ENCODE measurements at places on chromosomes 1 and 21.

- no peak for DNase-seq
Observed at GRCh38 chr1:168428063-168428731, 115.6 kb downstream of the XCL2 start.

- DNase-seq = no peak
Observed at GRCh38 chr1:86389307-86389706, 6.8 kb downstream of the ODF2L start.

DNA sequence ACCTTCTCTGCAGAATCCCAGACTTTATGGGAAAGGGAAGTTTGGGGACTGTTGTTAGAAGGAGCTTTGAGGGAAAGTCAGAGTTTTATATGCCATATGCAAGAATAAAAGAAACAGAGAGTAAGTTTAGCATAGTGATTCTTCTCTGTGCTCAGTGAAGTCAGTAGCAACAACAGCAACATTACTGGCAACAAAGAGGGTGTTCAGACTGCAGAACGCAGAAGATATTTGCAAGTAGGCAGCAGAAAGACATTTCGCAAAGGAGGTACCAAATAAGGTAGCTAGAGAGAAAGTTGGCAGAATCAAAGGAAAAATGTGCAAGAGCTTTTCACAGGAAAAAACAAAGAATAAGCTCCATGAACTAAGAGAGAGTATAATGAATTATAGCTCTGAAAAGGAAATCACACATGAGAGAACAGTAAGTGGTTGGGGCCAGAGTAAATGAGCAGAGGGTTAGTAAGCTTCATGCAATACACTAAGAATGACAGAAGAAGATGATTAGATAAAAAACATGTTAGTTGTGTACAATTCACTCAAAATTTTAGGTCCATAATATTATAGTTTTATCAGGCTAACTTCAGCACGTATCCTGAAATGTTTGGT lies 98.1 kb downstream of the NEGR1 start:
- DNase-seq = no peak

- DNase-seq = no peak
Observed at GRCh38 chr1:3066826-3067225, 2.2 kb upstream of the PRDM16 start.

DNA sequence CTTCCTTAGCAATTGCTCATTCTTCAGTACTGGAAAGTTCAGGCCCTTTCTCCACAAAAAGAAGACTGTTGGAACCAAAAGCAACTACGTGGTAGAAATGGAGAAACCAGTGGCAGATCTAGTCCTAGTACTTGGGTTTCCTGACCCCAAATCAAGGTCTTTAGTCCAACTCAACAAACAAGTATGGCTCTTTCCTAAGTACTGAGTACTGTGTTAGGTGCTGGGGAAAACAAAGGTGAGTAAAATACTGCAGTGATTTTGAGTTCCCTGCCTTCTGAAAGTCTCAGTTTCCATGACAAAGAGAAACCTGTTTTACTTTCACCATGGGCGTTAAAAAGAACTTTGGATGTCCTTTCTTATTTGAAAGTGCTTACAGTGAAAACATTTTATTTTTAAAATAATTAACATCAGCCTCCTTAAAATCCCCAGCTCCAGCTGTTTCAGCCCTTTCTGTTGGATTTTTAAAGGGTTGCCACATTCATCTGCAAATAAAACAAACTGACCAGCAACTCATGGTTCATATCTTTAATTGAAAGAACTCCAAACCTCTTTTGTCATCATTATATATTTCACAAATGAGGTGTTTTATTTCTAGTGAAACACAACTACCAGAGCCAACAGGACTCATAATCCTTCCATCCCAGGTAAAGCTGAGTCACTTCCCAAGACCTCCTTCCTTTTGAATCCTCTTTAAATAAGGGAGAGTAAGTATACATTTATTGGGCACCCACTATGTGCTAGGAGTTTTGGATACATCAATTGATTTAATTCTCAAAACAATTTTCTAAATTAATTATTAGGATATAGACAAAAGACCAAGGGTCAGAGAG lies 35.4 kb downstream of the PLPP3 start:
- no peak for DNase-seq

- no peak for DNase-seq
Observed at GRCh38 chr21:45208627-45208951, 79.1 kb downstream of the POFUT2 start.

DNA sequence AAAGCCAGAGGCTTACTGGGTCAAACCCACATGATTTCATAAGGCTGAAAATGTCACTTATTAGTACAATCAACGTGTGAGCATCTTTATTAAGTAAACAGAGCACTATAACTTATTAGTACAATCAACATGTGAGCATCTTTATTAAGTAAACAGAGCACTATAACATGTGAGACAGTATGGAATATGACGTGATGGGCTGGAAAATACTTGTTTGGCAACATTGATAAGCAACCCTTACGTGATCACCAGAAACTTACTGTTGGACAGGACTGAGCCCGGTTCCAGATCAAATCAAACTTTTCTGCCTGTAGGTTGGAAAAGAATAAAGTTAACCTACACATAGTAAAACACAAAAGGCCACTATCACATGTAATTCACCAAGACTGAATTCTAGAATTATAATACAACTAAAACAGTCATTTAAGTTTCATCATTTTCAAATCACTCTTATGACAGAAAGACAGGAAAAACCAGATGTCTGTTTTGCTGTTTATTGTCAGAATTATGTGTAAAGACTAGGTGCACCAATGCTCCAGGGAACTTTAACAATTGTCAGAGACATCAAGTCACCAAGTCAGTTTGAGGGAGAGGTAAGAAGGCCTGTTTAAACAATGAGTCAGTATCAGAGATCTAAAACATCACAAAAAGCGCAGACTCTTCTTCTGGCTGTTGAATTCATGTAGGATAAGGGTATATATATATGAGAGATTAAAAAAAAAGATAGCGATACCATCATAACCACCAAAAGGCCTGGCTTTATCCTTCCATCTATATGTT lies 15.7 kb downstream of the ATPAF1 start:
- no peak for DNase-seq

DNA sequence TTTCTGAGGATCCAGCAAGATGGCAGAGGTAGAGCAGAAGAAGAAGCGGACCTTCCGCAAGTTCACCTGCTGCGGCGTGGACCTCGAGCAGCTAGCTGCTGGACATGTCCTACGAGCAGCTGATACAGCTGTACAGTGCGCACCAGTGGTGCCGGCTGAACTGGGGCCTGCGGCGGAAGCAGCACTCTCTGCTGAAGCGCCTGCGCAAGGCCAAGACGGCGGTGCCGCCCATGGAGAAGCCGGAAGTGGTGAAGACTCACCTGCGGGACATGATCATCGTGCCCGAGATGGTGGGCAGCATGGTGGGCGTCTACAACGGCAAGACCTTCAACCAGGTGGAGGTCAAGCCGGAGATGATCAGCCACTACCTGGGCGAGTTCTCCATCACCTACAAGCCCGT lies 125.8 kb downstream of the LRIG2 start:
- DNase-seq = no peak

- DNase-seq = no peak
Observed at GRCh38 chr1:235450886-235451483, 53.3 kb downstream of the B3GALNT2 start.

DNA sequence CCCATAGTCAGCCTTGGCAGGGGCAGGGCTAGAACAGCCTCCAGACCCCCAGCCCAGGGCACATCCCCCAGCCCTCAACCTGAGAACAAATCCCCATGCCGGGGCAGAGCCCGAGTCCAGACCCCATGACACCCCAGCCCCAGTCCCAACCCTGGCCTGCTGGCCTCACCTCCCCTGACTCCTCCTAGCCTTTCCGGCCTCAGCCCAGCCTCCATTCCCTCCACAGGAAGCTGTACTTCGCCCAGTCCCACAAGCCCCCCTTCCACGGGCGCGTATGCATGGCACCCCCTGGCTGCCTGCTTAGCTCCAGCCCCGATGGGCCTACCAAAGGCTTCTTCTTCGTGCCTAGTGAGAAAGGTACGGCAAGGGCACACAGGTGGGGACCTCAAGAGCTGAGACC lies 50.4 kb downstream of the DISP3 start:
- DNase-seq = no peak

GRCh38 chr1:165562571-165562970 lies 18.8 kb downstream of the LRRC52 start:
- DNase-seq = no peak

- DNase-seq = no peak
Observed at GRCh38 chr21:37742532-37742931, 173.7 kb downstream of the KCNJ6 start.

DNA sequence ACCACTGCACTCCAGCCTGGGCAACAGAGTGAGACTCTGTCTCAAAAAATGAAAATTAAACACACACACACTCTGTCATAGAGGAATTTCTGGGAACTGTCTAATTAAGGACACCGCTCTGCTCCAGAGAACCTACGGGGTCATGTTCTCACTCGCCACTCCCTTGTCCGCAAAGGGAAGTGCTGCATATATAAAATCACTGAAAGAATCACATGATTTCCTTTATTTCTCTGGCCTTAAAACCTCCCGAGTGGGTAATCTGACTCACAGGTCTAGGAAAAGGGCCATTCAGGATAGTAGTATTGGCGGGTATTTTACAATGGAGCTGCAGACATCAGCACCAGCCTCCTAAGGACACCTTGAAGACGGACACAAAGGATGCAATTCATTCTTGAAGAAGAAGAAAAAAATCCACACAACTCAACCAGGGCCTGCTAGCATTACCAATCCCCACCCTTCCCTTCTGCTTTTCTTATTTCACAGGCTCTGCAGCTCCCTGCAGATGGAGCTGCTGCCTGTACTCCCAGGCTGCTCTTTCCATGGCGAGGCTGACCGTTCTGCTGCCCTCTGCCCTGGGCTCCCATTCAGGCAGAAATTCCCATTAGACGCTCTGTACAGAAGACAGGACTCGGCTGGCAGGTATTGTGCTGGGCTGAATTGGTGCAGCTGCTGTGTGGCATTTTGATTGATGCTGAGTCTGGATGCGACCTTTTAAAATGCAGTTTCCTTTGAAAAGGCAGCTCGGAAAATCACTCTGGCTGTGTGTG lies 53.3 kb upstream of the FAM89A start:
- DNase-seq = no peak

GRCh38 chr1:228089519-228090380 lies 7.2 kb downstream of the ARF1 start:
- DNase-seq = no peak

DNA sequence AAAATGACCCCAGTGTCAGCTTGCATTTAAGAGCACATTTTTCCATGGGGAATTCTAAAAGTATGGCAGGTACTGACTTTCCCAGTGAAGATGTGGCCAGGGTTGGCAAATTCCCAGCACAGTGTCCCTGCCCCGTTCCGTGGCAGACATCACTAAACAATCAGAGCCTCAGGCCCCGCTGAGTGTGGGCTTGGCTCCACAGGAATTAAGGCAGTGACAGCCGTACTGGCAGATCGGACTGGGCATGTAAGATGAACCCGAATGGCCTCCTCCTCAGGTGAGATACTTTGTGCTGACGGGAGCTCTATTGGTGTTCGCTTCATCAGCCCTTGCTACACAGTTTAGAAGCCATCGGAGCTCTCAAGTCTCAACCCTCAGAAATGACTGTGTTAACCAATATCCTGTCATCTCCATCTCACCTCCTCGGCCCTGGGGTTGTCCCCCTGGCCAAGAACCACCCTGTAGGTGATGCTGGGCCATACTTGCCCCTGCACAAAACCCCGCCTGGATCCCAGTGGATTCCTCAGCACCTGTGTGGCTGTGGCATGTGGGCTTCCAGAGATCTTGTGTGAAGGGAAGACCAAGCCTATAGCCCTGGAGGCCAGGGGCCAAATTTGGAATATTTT lies 29.0 kb upstream of the ABCG1 start:
- no peak for DNase-seq

DNA sequence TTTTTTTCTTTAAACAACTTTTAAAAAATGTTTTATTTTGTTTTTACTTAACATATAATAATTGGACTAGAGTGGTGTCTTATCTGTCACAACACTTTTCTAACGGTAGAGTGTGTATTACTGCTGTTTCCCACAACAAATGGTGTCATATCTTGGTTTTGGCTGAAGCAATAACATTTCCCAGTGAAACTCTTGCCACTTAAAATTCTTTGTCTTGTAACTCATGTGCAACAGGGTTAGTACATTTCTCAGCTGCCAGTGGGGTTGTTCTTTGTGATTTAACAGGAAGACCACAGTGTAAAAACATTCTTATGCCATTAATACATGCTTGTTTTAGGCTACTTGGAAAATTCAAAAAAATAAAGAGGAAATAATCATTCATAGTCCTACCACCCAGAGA lies 43.5 kb downstream of the ALPL start:
- DNase-seq = no peak

- peak; percentile 64 for DNase-seq
Observed at GRCh38 chr1:109499661-109500536, 6.0 kb downstream of the CYB561D1 start.

GRCh38 chr1:15153842-15154479 lies 414 bp downstream of the TMEM51 start:
- DNase-seq = no peak

GRCh38 chr1:10634428-10635084 lies 159.8 kb downstream of the PEX14 start:
- no peak for DNase-seq

DNA sequence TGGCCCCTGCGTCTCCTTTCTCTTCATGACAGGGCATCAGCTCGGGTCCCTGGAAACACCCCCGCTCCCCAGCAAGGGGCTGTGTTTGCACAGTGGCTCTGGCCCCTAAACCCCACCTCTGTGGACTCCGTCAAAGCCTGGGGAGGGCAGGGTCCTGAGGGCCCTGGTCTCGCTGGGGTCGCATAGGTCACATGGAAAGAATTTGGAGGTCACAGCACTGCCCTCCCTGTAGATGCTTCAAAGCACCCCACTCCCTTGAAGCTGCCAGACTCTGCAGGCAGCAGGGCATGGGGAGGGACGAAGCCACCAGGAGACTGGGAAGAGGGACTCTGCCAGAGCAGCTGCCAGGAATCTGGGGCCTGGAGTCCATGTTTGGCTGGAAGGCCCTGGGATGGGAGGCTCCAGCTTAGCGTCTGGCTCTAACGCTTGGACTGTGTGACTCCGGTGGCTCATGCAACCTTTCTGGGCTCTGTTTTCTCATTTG lies 36.6 kb upstream of the ECE1 start:
- DNase-seq = no peak

DNA sequence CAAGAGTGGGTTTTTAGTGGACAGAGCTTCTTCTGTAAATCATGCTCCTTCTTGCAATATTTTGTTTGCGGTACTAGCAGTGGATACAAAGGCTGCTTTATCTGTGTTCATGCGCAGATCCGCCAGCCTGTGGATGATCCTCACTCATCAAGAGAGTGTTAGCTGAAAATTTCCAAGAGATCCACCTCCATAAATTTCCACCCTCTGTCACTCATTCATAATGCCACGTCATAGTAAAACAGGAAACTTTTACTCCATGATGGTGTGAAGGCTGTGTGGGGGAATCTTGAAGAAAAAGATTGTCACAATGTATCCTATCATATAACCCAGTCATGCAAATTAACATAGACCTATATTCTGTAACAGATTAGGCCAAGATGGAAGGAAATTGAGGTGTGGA lies 4.4 kb upstream of the MAPKAPK2 start:
- DNase-seq = no peak

- DNase-seq = no peak
Observed at GRCh38 chr1:47894410-47895278, 102.5 kb downstream of the TRABD2B start.

GRCh38 chr1:119762409-119762808 lies 6.3 kb downstream of the HMGCS2 start:
- no peak for DNase-seq

DNA sequence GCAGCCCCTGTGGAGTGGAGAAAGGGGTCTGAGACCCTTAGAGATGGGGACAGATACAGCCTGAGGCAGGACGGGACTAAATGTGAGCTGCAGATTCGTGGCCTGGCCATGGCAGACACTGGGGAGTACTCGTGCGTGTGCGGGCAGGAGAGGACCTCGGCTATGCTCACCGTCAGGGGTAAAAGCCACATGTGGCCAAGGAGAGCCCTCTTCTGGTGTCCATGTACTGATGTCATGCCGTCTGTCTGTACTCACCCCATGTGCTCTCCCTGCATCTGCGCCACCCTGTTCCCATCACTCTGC lies 84.7 kb downstream of the OBSCN start:
- no peak for DNase-seq
